ENCODE measurements at places on chromosomes 3 and 15. TPM values are rescaled to one million over a fixed set of nuclear protein-coding genes. Genes with fewer than 3 reads are reported as not detected.

Gene SLC12A8
- 1.4 TPM for total RNA-seq

DNA sequence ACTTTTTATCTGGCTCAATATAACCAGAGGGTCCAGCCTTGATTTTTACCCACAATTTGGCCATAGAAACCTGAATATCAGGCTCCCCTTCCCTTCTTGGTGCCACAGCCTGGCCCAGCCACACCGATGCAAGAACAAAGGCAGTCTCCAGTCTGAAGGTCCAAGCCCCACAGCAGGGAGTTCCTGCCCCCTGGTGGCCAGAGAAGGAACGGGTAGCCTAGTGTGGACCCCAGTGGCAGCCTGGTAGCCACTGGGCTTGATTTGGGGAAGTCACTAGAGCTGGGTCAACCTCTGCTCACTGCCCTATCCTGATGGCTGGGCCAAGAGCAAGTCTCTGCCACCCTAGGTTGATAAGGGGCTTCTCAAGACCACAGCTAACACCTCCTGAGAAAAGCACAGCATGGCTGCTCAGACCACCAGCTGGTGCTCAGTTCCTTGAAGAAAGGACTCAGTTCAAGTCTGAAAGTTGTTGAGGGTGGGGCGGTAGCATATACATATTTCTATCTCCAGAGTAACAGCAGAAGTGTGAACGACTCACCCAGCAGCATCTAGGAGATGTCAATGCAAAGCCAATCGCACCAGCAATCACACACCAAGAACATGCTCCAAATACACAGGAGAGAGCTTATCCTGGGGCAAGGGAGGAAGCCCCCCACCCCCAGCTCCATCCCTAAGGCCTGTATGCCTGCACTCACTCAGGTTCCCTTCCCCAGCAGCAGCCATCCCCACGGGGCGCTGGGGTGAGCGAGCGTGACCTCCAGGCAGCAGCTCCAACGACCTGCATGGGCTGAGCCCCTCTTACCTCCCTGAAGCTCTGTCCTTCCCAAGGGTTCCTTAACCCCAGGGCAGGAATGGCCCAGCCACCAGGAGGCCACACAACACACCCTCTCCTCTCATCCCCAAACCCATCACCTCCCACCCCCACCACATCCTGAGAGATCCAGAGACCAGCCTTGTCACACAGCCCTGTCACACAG lies 7.6 kb downstream of the PFKFB4 start:
- DNase-seq, result peak; percentile 72

Gene PLSCR5
- not detected for total RNA-seq

Gene CIDEC
- not detected for total RNA-seq

DNA sequence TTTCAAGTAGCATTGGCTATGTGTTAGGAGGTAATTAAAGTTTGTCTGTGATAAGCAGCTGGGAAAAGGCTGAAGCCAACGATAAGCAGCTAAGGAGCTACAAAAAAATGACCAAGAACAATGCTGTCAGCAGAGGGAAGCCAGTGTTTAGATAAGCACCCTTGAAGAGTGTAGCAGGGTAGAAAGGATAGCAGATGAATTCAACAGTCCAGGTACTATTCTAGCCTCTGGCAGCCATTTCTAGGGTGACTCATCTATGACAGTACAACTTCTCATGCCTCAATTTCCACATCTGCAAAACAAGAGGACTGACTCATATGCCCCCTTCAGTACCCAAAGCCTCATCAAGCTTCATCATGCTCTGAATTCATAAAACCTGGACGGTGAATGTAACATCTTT lies 617.6 kb upstream of the UBE2E2 start:
- no peak for DNase-seq

Measured in activated T-helper 2 cell treated with anti-CD3 and anti-CD28 coated beads, Interferon-gamma antibody, Interleukin-2, Interleukin-4, amounts not matched to agents 10 μg/mL and 5 μg/mL and 100 μg/mL, durations not matched to agents 14 hours and 24 hours and 36 hours (primary cell).